Left lobe of liver (tissue), 2 donors: ENCODE measurements at places on chromosomes 13 and 19.

- no peak for DNase-seq
Measured at GRCh38 chr19:4415352-4415751, 12.9 kb downstream of the CHAF1A start.

GRCh38 chr13:74098077-74098476 is 36.1 kb downstream of the KLF12 start:
- no peak for DNase-seq

DNA sequence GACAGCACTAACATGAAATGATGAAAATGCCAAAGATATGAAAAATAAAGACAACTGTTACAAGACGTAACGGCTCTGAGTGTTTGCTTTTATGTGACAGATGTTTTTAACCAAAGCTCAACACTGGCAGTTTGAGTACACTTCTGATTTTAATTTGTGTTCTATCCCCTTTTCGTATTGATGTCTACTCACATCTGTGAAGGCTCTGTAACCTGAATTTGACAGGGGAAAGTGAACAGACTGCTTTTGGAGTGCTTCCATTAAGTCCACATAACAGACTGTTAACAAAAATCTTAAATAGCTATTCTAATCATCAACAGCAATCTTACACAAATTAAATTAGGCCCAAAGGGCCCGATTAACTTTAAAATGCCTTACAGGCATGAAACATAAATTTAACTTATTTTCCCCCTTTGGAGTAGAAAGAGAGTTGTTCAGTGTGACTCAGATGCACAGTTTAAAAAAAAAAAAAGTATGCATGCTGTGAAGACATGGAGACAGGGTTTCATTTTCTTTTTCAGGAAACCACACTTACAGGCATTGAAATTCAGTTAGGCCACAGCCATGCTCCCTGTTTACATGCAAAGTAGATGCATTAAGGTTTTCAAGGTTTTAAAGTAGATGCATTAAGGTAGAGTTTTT is 16.3 kb upstream of the RNASEH2B start:
- no peak for DNase-seq

DNA sequence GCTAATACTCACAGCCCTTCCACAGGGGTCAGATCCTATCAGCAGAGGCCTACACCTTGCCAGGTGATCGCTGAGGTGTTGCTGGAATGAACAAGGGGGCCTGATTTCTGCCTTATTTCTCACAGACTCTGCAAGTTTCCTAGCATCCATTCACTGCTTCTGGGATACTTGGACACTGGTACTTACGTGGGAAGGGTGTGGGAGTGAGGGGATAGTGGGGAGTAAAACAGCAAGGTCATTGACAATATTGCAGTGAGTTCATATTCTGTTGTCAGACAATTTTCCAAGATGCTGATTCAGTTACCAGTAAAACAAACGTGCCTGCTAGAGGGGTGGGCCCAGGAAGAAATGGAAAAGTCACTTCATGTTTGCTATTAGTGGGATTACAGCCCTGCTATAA is 276.5 kb downstream of the SHISA2 start:
- DNase-seq = no peak

- DNase-seq = no peak
Measured at GRCh38 chr13:64688893-64689677, 2541.1 kb downstream of the PCDH9 start.

DNA sequence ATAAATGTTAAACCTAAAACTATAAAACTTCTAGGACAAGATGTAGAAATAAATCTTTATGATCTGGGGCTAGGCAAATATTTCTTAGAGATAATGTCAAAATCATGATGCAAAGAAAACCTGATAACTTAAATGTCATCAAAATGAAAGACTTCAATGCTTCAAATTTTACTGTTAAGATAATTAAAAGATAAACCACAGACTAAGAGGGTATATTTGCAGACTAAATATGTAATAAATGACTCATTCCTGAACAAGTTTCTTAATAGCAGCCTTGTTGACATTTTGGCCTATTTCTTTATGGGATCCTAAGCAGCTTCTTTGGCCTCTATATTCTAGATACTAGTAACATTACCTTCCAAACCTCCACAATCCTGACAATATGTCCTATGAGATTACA is 2878.3 kb upstream of the PCDH20 start:
- DNase-seq = no peak

GRCh38 chr19:17385878-17386611 is 8.0 kb downstream of the CCDC194 start:
- no peak for DNase-seq

DNA sequence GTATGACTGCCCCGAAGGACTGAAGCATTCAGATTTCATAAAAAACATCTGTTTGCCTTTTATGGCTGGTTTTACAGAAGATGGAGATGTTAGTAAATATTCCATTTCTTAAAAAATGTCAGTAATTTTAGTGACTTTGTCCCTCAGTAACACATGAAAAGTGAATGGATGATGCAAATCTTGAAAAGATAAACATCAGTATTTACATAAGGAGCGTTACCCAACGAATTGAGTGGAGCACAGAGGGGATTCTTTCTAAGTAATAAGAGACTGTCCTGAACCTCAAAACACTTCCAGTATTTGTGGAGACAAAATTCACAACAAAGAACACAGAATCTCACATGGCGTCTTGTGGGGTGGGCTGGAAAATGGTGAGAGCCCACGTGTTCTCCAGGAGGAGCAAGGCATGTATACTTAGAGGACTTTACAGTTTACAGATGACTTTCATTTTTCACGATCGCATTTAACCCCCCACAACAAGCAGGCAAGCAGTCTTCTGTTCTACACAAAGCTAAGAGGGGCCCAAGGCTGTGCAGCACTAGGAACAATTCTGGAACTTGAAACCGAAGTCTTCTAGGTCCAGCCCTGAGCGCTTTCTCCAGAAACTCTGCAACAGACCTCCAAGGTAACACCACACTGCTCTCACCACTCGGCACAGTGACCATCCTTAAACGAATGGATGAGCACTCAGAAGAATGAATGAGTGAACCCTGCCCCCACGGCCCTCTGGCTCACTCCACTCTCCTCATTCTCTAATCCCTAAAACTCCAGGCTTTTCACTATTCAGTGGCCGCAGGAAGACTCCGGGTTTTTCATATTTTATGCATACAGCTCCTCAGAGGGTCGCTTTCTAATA is 709.8 kb downstream of the UQCRFS1 start:
- no peak for DNase-seq

GRCh38 chr13:102487330-102487729 is 85.5 kb upstream of the FGF14 start:
- DNase-seq = no peak

- no peak for DNase-seq
Measured at GRCh38 chr13:32791545-32792172, 205.4 kb downstream of the PDS5B start.

DNA sequence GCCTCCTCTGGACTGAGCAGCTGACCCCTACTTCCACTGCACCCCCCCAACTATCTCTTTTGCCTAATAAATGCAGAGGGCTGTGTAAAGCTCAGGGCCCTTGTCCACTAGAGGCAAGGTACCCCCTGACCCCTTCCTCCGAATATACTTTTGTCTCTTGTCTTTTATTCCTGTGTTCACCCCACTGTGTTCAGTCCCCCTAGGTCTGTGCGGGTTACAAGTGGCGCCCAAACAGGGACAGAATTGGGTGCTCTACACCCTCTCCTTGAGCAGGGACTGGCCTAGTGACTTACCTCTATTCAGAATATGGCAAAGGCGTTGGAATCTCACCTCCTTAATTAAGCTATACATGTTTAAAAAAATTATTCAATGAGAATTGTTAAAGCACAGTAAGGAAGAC is 15.0 kb downstream of the ZNF350 start:
- no peak for DNase-seq

DNA sequence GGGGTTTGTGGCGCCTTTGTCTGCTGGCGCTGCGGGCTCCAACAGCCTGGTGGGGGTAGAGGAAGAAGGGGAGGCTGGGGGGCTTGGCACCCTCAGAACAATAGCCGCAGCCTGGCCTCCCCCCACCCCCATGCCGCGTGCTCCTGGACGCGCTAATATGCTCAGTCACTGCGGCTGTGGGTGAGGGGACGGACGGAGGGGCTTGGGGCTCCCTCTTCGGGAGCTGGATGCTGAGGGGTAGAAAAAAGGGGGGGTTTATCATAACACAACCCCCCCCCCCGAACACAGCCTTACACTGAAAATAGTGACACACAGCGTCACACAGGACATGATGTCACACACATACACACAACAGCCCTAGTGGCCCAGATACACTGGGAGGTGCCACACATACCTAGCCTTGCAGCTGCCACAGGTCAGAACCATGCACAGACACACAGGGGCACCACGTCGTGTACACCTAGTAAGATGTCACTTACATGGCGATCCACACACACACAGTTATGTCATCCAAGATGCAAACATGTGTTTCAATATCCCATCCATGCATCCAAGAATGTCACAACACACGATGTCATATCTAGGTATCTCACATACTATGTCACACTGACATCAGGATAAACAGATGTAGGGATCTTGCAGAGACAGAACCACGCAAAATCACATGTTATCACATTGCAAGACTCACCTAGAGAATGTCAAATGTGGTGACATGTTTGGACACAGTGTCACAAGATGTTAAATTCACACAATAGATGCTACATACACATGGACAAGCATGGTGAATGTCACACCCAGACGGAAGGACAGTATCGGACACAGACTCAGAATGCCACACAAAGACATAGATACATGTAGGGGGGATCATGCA is 806 bp downstream of the MAST1 start:
- no peak for DNase-seq

DNA sequence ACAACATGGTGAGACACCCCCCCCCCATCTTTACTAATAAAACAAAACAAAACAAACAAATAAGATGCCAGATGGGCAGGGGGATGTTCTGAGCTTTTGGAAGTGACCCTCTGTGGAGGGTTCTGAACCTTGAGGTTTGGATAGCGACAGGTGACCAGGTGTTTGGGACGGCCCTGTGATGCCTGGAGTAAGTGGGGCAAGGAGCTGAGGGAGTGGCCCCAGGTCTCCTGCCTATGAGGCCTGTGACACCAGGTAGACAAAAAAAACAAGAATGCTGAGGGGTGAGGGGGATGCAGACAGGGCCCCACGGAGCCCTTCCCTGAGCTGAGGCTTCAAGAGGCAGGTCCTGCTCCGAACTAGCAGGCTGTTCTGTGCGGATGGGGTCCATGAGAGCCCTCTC is 9.2 kb downstream of the ADGRE2 start:
- DNase-seq = no peak

GRCh38 chr19:33756177-33756576 is 40.5 kb upstream of the KCTD15 start:
- no peak for DNase-seq

GRCh38 chr19:28294395-28294794 is 918.6 kb downstream of the UQCRFS1 start:
- no peak for DNase-seq

DNA sequence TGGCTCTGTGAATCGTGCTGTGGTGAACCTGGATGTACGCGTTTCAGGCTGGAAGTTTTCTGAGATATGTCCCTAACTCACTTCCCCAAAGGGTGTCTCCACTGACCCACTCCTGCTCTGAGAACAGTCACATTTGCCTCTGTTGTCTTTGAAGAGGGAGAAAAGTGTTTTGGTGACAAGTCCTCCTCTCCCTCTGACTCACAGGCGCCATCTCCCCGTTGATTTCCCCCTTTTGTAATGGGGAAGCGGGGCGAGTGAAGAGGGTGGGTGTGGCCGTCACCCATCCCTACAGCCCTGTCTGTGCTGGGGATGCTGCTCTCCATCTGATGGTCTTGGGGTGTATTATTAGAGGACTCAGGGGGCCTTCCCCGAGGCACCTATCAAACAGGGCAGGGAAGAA is 9.6 kb downstream of the APC2 start:
- no peak for DNase-seq

GRCh38 chr13:97003071-97003470 is 8.8 kb upstream of the OXGR1 start:
- no peak for DNase-seq

- no peak for DNase-seq
Measured at GRCh38 chr19:46226438-46226973, 3.0 kb upstream of the IGFL1 start.

DNA sequence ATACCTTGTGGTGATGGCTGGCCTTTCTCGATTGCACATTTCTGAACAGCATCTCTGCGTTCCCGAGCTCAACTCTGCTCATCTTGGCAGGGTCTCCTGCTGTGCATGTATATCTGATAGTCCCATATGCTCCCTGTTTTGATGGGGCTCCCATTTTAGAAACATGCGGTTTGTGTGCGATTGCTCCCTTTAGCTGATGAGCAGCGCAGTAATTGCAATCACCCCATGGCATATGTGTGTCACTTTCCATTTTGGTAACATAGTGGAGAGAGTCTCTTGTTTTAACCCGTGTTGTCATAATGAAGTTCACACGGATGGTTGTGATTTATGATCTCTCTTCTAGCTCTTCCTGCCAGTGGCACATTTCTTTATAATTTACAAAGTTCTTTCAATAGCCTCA is 144.7 kb downstream of the MTUS2 start:
- no peak for DNase-seq

DNA sequence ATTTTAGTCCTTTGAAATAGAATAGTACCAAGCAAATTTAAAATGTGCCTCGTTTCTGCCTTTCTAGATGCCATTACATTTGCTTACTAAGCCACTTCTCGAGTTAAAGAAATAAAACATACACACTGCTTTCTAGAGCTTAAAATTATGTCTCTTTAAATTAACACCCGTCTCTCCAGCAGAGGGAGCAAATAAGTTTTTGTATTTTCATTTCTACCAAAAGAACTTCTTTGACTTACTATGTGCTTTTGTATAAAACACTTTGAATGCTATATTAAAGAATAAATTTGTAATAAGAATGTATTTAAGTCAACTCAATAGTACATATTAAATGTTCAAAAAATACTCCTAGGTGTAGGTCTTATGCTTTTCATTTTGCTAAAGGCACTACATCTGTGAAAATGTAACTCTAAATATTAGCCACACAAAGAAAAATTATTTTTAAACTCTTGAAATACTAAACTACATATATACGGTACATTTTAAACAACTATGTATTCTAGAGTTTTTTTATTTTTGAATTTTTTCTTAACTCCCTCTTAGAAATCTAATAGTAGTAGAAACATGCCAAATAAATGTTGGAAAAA is 269.3 kb upstream of the MIR17HG start:
- no peak for DNase-seq

- DNase-seq = no peak
Measured at GRCh38 chr19:1747285-1748114, 5.8 kb upstream of the ONECUT3 start.

- DNase-seq = no peak
Measured at GRCh38 chr13:113258321-113259054, 38.6 kb upstream of the LAMP1 start.

DNA sequence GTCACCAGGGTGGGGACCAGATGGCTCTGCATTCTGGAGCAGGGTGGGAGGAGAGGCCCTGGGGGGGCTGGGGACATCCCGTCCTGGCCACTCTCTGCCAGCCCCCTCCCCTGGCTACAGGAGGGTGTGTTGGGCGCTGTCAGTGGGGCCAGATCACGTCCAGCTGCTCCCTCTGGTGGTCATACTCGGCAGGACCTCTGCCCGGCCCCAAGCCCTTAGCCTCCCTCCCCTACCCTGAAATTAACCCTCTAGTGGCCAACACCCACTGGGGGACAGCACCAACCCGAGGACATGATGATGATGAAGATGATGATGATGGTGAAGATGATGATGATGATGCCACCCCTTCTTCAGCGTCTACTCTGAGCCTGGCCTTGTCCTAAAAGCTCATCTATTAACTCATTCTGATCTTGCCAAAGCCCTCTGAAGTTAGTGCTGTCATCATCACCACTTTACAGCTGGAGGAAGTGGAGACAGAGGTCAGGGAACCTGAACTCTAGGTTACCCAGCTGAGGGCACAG is 590 bp upstream of the LGI4 start:
- DNase-seq = peak; percentile 79

GRCh38 chr19:30120860-30121484 is 178.9 kb downstream of the URI1 start:
- DNase-seq = no peak
